ENCODE measurements at places on chromosomes 2 and 18. TPM values are rescaled to one million over a fixed set of nuclear protein-coding genes. Genes with fewer than 3 reads are reported as not detected.
A peak's percentile ranks its signal among the peaks of the same experiment; 100 is the strongest.

DNA sequence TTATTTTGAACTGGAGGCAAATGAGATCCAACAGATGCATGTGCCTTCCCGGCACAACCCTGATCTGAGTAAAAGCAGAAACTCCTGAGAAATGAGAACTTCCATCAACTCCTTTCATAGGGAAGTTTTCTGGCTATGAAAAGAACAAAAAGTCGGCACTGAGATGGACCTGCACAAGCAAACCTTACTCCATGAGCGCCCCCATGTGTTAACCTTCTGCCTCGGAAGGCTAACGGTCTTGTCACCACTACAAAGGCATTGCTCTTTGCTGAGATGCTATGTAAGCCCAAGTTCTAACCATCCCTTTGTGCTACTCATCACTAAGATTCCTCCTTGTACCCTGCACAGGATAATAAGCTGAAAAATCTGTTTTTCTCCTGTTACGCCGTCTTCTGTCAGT is 57.3 kb upstream of the SULT1C3 start:
- H3K27me3 ChIP-seq, result no peaks in the 10 kb centered on the region
- no peaks in the 10 kb centered on the region for H3K36me3 ChIP-seq
- H3K27ac ChIP-seq, result no peak overlapping the region
- peak; percentile 18 for DNase-seq

DSG1 gene
- total RNA-seq, result not detected

- peaks cover 26% of the 10 kb centered on the region for H3K4me1 ChIP-seq
- no peaks in the 10 kb centered on the region for H3K27me3 ChIP-seq
- H3K27ac ChIP-seq, result no peak overlapping the region
- no peaks in the 10 kb centered on the region for H3K36me3 ChIP-seq
Observed at GRCh38 chr2:27984153-27984552, 93.6 kb downstream of the BABAM2 start.

DNA sequence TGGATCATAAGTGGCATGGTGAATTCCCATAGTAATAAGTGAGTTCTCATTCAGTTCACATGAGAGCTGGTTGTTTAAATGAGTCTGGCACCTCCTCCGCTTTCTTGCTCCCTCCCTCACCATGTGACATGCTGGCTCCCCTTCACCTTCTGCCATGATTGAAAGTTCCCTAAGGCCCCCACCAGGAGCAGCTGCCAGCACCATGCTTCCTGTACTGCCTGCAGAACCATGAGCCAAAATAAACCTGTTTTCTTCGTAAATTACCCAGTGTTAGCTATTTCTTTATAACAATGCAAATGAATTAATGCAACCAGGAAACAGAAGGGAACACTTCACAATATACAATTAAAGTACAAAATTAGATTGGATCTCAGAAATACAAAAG is 257.0 kb downstream of the MREG start:
- no peaks in the 10 kb centered on the region for H3K36me3 ChIP-seq
- DNase-seq, result no peak
- no peaks in the 10 kb centered on the region for H3K4me1 ChIP-seq
- H3K27ac ChIP-seq, result no peak overlapping the region

COLEC12 gene
- not detected for total RNA-seq

DNA sequence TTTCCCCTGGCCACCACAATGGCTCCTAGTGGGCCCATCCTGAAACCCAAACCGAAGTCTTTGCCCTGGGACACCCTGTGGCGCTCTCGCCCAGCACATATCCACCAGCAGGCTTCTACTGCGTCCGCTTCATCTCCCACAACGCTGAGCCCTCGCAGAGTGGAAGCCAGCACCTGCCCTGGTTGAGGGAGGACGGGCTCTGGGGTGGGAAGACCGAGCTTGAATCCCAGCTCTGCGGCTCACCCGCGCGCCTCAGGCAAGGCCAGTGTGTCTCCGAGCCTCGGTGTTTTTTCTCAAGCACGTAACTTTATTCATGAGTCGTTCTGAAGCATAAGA is 15.6 kb downstream of the KLF11 start:
- H3K4me1 ChIP-seq, result peaks cover 17% of the 10 kb centered on the region
- no peaks in the 10 kb centered on the region for H3K36me3 ChIP-seq
- H3K27me3 ChIP-seq, result no peaks in the 10 kb centered on the region
- H3K4me3 ChIP-seq, result no peak overlapping the region
- no peak overlapping the region for H3K27ac ChIP-seq

GRCh38 chr2:66701251-66701650 is 266.3 kb downstream of the MEIS1 start:
- no peaks in the 10 kb centered on the region for H3K27me3 ChIP-seq
- no peaks in the 10 kb centered on the region for H3K36me3 ChIP-seq
- no peaks in the 10 kb centered on the region for H3K4me1 ChIP-seq
- no peak for DNase-seq
- no peak overlapping the region for H3K4me3 ChIP-seq
- H3K27ac ChIP-seq, result no peak overlapping the region

DNA sequence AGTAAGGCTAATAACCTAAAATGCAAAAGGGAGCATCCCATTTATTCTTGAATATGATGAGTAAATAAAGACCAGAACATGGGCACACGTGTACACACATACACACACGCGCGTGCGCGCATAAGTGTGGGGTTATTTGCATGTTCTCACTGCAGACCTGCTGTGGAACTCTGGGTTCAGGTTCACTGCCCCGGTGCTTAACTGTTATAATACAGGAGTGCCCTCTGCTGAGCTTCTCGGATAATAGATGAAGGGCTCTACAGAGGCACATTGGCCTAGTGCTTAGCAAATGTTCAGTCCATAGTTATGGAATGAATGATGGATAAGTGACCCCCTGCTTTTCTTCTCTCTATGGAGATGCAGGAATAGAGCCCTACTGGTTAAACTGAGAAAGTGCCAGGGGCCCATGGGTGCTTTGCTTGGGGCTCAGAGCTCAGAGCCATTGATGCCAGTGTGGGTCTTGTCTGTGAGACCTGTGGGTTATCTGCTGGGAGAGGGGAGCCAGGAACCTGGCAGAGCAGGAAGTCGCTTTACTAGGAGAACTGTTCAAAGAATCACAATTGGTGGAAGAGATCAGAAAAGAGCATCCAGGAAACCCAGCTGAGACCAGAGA is 3.6 kb upstream of the ARL4C start:
- H3K4me1 ChIP-seq, result peaks cover 29% of the 10 kb centered on the region
- H3K36me3 ChIP-seq, result no peaks in the 10 kb centered on the region
- H3K27me3 ChIP-seq, result no peaks in the 10 kb centered on the region
- DNase-seq, result peak; percentile 49

RMND5A gene
- 32.4 TPM for total RNA-seq

DNA sequence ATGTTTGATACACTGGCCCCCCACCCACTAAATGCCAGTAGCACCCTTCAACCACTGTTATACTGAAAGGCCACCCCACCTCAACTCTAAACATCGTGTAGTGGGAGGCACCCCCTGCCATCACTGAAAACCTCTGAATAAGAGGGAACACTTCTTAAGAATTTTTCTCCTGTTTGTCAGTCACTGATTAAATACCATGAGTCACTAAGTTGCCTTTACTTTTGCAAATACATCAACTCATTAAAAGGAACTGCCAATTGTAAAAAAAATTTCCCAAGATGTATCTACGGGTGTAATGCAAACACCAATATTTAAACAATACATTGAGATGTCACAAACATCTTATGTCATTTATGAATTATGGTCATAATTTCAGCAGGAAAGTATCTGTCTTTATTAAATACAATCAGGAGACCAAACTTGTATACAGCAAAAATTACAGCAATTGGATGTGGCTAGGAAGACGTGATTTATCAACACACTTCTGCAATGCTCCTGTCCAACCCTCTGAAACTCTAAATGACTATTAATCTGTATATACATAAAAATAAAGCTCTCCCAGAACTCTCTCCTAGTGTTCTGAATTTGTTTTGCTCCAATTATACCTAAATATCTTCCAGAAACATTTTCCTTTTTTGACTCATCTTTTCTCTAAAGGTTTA is 144.1 kb upstream of the STK17B start:
- H3K27ac ChIP-seq, result no peak overlapping the region
- H3K36me3 ChIP-seq, result no peaks in the 10 kb centered on the region
- peaks cover 6% of the 10 kb centered on the region for H3K4me1 ChIP-seq
- H3K27me3 ChIP-seq, result no peaks in the 10 kb centered on the region
- DNase-seq, result no peak

GRCh38 chr2:104690255-104690984 is 163.5 kb upstream of the POU3F3 start:
- H3K4me3 ChIP-seq, result no peak overlapping the region
- no peaks in the 10 kb centered on the region for H3K4me1 ChIP-seq
- no peak for DNase-seq
- H3K27ac ChIP-seq, result no peak overlapping the region

DNA sequence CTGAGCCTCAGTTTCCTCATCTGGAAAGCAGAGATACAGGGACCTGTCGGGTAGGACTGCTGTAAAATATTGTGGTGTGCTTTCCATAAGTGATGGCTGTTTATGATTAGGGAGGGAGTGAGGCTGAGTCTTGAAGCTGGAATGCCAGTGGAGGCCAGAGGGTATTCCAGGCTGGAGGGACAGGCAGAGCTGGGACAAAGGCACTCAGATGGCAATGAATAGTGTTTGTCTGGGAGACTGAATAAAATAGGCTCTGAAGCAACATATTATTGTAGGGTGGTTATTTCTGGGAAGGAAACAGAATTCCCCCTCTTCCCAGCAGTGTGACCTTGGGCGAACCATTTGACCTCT is 120.7 kb downstream of the INHBB start:
- no peak overlapping the region for H3K4me3 ChIP-seq
- DNase-seq, result no peak
- no peaks in the 10 kb centered on the region for H3K4me1 ChIP-seq
- H3K36me3 ChIP-seq, result no peaks in the 10 kb centered on the region
- no peak overlapping the region for H3K27ac ChIP-seq

GRCh38 chr18:35516789-35517188 is 19.0 kb upstream of the INO80C start:
- H3K4me1 ChIP-seq, result peaks cover 38% of the 10 kb centered on the region
- H3K27me3 ChIP-seq, result no peaks in the 10 kb centered on the region
- no peak overlapping the region for H3K4me3 ChIP-seq
- DNase-seq, result no peak

DNA sequence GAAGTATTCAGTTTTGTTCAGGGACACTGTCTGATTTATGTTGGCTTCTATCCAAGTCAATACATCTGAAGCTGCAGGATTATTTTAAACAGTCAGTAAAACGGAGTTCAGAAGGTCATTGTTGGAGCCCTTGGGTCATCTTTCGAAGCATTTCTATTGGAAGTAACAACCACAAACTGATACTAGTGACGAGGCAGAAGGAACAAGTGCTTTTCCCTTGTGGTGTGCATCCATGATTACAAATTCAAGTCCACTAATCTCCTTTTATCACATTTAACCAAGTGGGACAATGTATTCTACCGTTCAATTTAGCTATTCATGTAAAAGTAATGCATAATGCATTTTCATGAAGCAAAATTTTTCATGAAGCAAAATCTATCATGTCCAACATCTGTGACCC is 76.9 kb downstream of the CD226 start:
- no peak overlapping the region for H3K27ac ChIP-seq
- H3K4me1 ChIP-seq, result no peaks in the 10 kb centered on the region
- no peaks in the 10 kb centered on the region for H3K27me3 ChIP-seq
- no peaks in the 10 kb centered on the region for H3K36me3 ChIP-seq
- no peak overlapping the region for H3K4me3 ChIP-seq

DNA sequence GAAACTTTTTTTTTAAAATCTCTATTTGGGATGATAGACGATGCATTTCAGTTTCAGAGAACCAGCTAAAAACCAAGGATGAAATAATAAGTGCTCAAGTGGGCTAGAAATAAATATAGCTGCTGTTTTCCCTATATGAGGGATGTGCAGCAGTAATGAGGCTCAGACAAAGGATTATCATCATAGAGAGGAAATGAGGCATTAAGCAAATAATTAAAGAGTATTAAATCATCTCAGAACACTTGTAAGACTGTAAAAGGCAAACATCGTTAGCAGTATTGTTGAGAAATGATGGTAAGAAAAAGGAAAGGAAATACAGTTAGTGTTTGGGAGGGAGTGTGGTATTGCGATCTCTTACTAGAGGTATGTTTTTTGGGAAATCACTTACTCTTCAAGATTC is 233.5 kb downstream of the TGIF1 start:
- H3K4me1 ChIP-seq, result peaks cover 4% of the 10 kb centered on the region
- DNase-seq, result no peak
- no peaks in the 10 kb centered on the region for H3K36me3 ChIP-seq
- no peaks in the 10 kb centered on the region for H3K27me3 ChIP-seq
- H3K4me3 ChIP-seq, result no peak overlapping the region
- no peak overlapping the region for H3K27ac ChIP-seq

DNA sequence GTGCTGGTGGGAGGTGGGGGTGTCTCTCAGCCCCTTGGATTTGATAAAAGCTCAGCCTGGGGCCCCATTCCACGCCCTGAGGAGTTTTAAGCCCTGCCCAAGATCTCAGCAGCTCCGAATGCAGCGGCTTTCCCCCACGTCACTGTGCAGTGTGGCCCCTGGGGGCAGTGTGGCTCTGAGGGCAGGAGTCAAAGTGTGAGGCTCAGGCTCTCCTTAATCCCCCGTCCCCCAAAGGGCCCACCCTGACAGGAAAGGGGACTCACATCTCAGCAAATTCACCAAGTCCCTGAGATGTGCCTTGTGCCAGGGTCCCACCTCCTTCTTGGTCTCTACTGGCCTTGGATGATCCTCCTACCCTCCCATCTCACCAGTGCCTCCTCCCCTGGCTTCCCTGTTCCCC is 25.2 kb downstream of the NPPC start:
- no peaks in the 10 kb centered on the region for H3K36me3 ChIP-seq
- peaks cover 22% of the 10 kb centered on the region for H3K4me1 ChIP-seq
- H3K27me3 ChIP-seq, result no peaks in the 10 kb centered on the region
- H3K27ac ChIP-seq, result no peak overlapping the region
- peak overlapping the region; percentile 37 for H3K4me3 ChIP-seq
- no peak for DNase-seq
